ENCODE measurements at places on chromosomes 6 and 20.

DNA sequence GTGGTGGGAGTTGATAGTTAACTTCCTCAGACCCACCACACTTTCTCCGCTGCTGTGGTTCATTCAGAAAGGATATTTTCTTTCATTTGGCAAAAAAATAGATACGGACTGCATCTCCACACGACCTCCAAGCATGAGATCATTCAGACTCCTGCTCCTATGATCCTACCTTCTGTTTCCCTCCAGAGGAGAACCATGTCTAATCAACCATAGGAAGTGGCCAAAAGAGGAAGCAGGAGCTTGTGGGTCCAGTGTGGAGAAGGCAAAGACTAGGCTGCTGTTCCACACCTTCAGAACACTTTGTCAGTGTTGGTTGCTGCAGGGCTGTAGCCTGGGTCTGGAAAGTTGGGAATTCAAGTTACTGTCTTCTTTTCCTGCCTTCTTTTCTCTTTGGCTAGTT is 10.6 kb upstream of the KIF13A start:
- DNase-seq: no peak

- no peak for DNase-seq
Measured at GRCh38 chr6:5084781-5085647, at the start of gene PPP1R3G. Gene PPP1R3G, plus strand, starts transcription at chr6:5085341. Its CDS starts 145 bp downstream, at chr6:5085486.

- no peak for DNase-seq
Measured at GRCh38 chr6:6975459-6976111, 132.2 kb upstream of the RREB1 start.

DNA sequence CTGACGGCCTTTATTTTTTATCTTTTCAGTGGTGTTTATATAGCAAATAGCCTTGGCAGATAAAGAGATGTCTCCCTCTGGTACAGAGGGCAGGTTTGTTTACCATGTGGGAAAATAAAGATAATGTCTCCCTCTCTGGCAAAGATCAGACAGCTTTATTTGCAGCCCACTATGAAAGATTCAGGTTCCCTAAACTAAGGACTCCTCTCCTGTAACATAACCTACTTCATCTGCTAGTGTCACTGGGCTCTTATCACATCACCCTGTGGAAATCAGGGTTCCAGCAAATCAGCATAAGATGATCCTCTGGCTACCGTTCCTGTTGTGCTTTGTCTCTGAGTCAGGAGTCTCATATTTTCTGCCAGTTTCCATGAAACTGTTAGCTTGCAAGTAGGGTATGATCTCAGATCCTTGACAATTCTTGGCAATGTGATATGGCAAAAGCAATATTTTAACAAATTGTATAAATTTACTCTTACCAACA is 3.1 kb downstream of the FBXL4 start:
- no peak for DNase-seq

DNA sequence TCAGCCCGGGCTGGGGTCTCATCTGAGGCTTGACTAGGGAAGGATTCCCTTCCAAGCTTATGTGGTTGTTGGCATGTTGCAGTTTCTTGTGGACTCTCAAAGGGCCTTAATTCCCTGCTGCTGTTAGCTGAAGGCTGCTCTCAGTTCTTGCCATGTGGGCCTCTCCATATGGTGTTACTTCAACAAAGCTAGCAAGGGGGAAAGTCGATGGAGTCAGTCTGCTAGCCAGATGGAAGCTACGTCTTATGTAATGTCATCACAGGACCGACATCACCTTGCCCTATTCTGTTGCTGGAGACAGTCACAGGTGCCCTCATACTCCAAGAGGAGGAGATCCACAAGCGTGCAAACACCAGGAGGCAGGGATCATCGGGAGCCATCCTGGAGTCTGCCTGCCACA is 43.3 kb upstream of the ARMC2 start:
- DNase-seq: no peak

- DNase-seq: no peak
Measured at GRCh38 chr20:51950926-51951325, 148.6 kb upstream of the SALL4 start.

DNA sequence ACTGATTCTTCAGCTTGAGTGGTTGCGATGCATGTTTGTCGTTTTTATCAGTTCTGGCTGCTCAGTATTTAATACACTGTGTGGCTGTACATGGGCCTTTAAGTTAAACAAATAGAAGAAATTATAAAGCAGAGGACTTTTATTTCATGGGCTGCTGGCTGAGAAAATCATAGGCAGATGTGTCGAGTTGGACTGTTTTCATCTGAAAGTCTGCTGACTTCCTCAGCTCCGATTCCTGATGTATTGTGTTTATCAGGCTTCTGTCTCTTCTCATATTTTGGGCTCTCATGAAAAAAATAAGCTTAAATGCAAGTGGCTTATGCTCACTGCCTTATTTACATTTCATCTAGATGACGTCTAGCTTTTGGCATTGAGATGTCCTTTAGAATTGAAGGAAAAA is 129.5 kb upstream of the GGTLC1 start:
- no peak for DNase-seq

- DNase-seq: no peak
Measured at GRCh38 chr6:9543649-9544048, 871.2 kb downstream of the TFAP2A start.

DNA sequence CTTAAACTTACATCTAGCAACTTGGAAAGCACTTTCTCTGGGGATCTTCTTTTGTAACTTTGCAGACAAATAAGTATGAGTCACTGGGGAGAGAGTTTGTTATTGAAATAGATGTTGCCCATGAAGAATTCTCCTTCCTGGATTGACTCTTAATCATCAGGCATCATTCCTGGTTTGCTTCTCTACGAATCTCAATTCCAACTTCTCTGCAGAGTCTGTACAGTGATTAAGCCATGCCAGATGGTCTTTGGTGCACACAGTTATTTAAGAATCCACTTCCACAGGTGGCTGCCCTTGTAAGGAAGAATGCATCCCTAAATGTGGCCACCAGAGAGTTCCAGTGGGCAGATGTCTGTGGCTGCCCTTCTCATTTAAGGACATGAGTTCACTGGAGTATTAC is 25.7 kb downstream of the MYCT1 start:
- no peak for DNase-seq

DNA sequence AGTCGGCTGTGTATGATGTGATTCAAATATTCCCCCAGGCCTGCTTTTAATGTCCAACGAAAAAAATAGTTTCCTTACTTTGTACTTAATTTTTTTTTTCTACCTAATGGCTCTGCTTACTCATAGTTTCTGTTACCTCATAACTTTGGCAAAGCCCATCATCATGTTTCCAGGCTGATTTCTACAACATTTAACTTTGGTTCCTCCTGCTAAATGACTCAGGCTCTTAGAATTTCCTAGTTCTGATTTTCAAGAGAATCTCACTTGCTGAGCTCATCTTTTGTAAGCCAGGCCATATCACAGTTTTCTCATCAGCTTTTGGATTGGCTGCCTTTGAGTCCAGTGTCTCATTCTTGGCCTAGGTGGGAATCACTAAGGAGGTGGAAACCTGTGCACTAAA is 323.1 kb downstream of the HDGFL1 start:
- no peak for DNase-seq

DNA sequence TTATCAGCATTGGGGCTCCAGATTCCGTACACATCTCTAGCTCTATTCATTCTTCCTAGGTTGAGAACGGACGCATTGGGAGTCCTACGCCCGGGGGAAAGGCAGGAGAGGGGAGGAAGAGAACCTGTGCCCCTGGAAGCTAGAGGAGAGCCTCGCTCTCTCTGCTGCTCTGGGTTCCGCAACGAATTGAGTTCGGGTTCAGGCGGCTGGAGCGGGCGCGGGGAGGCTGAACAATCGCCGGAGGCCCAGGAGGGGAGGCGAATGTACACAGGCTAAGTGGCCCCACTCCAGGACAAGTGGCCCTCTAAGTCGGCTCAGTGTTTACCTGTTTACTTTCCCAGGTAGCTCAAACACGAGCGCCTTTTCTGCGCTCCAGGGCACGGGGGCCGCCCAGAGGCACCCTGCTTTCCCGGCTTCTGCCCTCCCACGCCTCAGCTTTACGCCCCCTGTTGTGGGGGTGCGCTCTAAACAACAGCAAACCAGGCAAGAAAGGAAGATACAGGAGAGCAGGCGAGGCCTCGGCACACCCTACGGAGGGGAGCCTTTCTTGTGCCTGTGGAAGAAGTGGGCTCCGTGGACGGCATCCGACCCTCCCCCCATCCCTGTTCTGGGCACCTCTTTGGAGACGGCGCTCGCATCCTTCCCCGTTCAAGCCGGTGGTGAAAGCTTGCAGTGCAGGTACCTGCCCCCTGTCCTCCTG is 4.6 kb upstream of the NKX2-2 start:
- DNase-seq: no peak

- DNase-seq: no peak
Measured at GRCh38 chr6:170173335-170173881, 117.5 kb downstream of the DLL1 start.

- DNase-seq: no peak
Measured at GRCh38 chr20:31675828-31676608, 38.3 kb downstream of the COX4I2 start.

DNA sequence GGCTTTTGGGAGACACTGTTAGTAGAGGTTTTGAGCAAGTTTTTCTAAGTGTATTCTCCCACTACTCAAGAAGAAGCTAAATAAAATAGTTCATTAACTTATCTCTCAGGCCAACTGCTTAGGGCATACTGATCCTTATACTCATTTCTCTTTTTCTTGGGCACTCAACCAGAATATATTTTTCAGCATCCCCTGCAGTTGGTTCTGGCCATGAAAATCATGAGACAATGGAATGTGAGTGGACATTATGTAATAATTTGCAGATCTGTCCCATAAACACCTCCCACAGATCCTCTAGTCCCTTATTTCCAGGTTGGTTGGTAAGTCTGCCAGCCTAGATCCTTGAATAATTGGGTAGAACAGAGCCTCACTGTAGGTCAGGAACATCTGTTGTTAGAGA is 136.7 kb downstream of the AIG1 start:
- no peak for DNase-seq

GRCh38 chr6:21187485-21187884 is 406.1 kb upstream of the SOX4 start:
- DNase-seq: no peak

Measured in Ammon's horn (tissue), 1 donor.